CD8-positive, alpha-beta memory T cell (primary cell): ENCODE measurements at places on chromosomes 4 and X.
A peak's percentile ranks its signal among the peaks of the same experiment; 100 is the strongest.

GRCh38 chr4:148653681-148654080, 211.5 kb upstream of the NR3C2 start:
- DNase-seq: no peak
- H3K27me3 ChIP-seq: no peaks in the 10 kb centered on the region
- H3K27ac ChIP-seq: no peak overlapping the region
- no peaks in the 10 kb centered on the region for H3K36me3 ChIP-seq
- no peaks in the 10 kb centered on the region for H3K4me1 ChIP-seq

GRCh38 chr4:7721984-7722551, 217.6 kb downstream of the AFAP1 start:
- no peaks in the 10 kb centered on the region for H3K27me3 ChIP-seq
- peaks cover 5% of the 10 kb centered on the region for H3K4me1 ChIP-seq
- DNase-seq: no peak
- no peaks in the 10 kb centered on the region for H3K36me3 ChIP-seq
- H3K27ac ChIP-seq: no peak overlapping the region

- H3K4me1 ChIP-seq: no peaks in the 10 kb centered on the region
- no peak overlapping the region for H3K4me3 ChIP-seq
- no peaks in the 10 kb centered on the region for H3K27me3 ChIP-seq
- no peaks in the 10 kb centered on the region for H3K36me3 ChIP-seq
- no peak for DNase-seq
These were observed 15.7 kb downstream of the PGAM4 start for GRCh38 chrX:77953708-77954107.

- no peak overlapping the region for H3K27ac ChIP-seq
- no peaks in the 10 kb centered on the region for H3K27me3 ChIP-seq
- no peak for DNase-seq
- H3K4me3 ChIP-seq: no peak overlapping the region
- no peaks in the 10 kb centered on the region for H3K4me1 ChIP-seq
- no peaks in the 10 kb centered on the region for H3K36me3 ChIP-seq
These were observed 640.8 kb upstream of the INTU start for GRCh38 chr4:126991965-126992364.

- H3K27me3 ChIP-seq: no peaks in the 10 kb centered on the region
- no peak overlapping the region for H3K27ac ChIP-seq
These were observed 34.7 kb upstream of the DCAF8L1 start for GRCh38 chrX:28015993-28016392.

DNA sequence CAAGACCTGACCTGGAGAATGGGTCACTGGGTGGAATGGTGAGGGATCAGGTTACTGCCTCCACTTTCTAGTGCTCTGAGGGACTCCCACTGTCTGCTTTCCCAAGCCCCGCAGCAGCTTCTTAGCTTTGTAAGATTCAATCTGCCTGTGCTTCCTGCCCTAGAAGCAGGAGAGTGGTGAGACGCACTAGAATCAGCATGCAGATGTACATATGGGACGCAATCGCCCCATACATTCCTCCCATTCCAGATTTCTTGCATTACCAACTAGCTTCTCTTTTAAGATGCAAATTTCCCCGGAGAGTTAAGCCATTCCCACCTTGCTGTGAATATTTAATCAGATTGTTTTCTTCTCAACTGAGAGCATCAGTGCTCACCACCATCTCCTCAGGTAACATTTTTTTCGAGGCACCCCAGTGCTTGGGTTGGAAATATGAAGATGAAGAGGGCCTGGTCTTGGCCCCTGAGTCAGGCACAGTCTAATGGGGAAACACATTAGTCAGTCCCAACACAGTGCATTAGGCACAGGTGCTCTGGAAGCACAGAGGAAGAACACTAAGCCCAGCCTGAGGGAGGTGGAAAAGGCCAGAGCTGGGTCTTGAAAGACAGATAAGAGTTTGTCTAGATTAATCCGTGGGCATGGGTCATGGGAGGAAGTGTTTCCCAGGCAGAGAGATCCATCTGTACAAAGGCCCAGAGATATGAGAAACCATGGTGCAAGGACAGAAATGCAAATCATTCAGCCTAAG, 66.7 kb upstream of the PRPS1 start:
- no peak overlapping the region for H3K4me3 ChIP-seq
- H3K4me1 ChIP-seq: no peaks in the 10 kb centered on the region
- no peak for DNase-seq
- H3K36me3 ChIP-seq: no peaks in the 10 kb centered on the region

DNA sequence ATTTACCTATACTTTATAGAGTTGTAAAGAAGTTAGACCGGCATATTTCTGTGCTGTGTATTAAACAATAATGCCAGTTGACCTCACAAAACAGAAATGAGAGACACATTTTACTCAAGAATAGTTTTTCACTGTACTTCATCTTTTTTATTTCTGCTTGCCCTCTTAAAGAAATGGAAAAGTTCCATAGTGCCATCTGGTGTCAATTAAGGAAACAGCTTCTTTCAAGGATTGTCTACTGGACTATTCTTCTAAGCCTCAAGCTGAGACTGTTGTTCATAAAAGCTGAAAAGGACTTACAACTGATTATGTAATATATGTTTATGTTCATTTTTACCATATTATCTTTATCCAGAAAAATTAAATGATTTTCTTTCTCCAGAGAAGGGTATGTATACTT, 1523.7 kb downstream of the ARAP2 start:
- H3K27me3 ChIP-seq: no peaks in the 10 kb centered on the region
- H3K4me3 ChIP-seq: no peak overlapping the region
- H3K36me3 ChIP-seq: no peaks in the 10 kb centered on the region
- DNase-seq: no peak
- no peaks in the 10 kb centered on the region for H3K4me1 ChIP-seq
- H3K27ac ChIP-seq: no peak overlapping the region

GRCh38 chr4:171565130-171565788, 247.9 kb upstream of the GALNTL6 start:
- no peaks in the 10 kb centered on the region for H3K36me3 ChIP-seq
- no peak for DNase-seq
- H3K4me1 ChIP-seq: no peaks in the 10 kb centered on the region
- no peak overlapping the region for H3K4me3 ChIP-seq
- no peaks in the 10 kb centered on the region for H3K27me3 ChIP-seq
- H3K27ac ChIP-seq: no peak overlapping the region

- DNase-seq: peak; percentile 68
- peaks cover 5% of the 10 kb centered on the region for H3K4me1 ChIP-seq
- no peaks in the 10 kb centered on the region for H3K27me3 ChIP-seq
- no peaks in the 10 kb centered on the region for H3K36me3 ChIP-seq
These were observed 17.5 kb downstream of the STX18 start for GRCh38 chr4:4524364-4524763.

- H3K36me3 ChIP-seq: no peaks in the 10 kb centered on the region
- peak overlapping the region; percentile 86 for H3K4me3 ChIP-seq
- peaks cover 43% of the 10 kb centered on the region for H3K4me1 ChIP-seq
- DNase-seq: no peak
- peak overlapping the region; percentile 96 for H3K27ac ChIP-seq
These were observed 2.0 kb downstream of the USP9X start for GRCh38 chrX:41087201-41087600.

DNA sequence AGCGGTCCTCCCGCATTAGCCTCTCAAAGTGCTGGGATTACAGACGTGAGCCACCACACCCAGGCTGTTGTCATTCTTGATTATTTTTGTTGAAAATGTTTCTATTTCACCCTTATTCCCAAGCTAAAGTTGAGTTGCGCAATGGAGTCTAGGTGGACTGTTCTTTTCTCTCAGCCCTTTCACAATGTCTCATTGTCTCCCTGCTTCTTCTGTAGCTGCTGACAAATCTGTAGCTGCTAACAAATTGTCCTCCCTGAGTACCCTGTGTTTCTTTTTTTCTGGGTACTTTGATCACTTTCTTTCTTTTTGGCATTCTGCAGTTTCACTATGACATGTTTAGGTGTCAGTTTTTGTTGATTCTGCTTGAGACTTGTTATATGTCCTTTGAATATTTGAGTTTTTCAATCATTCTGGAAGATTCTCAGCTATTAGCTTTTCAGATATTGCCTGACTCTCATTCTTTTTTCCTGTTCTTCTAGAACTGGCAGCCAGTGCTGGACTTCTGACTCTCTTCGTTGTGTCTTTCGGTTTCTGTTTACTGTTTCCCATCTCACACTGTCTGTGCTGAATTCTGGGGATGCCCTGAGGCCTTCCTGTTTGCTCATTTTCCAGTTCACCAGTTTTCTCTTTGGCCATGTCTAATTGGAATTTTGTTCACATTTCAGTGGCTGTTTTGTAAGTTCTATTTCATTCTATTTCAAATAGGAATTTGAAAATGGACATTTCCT, 6.6 kb downstream of the ABCD1 start:
- DNase-seq: no peak
- H3K4me1 ChIP-seq: peaks cover 13% of the 10 kb centered on the region
- H3K27ac ChIP-seq: no peak overlapping the region

- no peaks in the 10 kb centered on the region for H3K4me1 ChIP-seq
- no peaks in the 10 kb centered on the region for H3K27me3 ChIP-seq
- no peak overlapping the region for H3K4me3 ChIP-seq
- H3K27ac ChIP-seq: no peak overlapping the region
These were observed 700.6 kb upstream of the PITX2 start for GRCh38 chr4:111323496-111323895.

- no peaks in the 10 kb centered on the region for H3K27me3 ChIP-seq
- no peaks in the 10 kb centered on the region for H3K36me3 ChIP-seq
- no peak overlapping the region for H3K27ac ChIP-seq
These were observed 13.8 kb downstream of the FHDC1 start for GRCh38 chr4:152949930-152950329.

GRCh38 chr4:139460565-139460964, 6.6 kb downstream of the RAB33B start:
- no peak for DNase-seq
- peaks cover 30% of the 10 kb centered on the region for H3K4me1 ChIP-seq
- H3K36me3 ChIP-seq: no peaks in the 10 kb centered on the region
- H3K4me3 ChIP-seq: no peak overlapping the region

GRCh38 chr4:142150483-142150882, 514.1 kb downstream of the IL15 start:
- no peak overlapping the region for H3K4me3 ChIP-seq
- H3K27ac ChIP-seq: no peak overlapping the region
- H3K4me1 ChIP-seq: no peaks in the 10 kb centered on the region
- no peaks in the 10 kb centered on the region for H3K27me3 ChIP-seq
- H3K36me3 ChIP-seq: peaks cover 3% of the 10 kb centered on the region
- no peak for DNase-seq

- H3K27me3 ChIP-seq: no peaks in the 10 kb centered on the region
- peaks cover 35% of the 10 kb centered on the region for H3K4me1 ChIP-seq
- H3K36me3 ChIP-seq: no peaks in the 10 kb centered on the region
- no peak for DNase-seq
These were observed 74.1 kb upstream of the PPP3CA start for GRCh38 chr4:101421386-101421785.

DNA sequence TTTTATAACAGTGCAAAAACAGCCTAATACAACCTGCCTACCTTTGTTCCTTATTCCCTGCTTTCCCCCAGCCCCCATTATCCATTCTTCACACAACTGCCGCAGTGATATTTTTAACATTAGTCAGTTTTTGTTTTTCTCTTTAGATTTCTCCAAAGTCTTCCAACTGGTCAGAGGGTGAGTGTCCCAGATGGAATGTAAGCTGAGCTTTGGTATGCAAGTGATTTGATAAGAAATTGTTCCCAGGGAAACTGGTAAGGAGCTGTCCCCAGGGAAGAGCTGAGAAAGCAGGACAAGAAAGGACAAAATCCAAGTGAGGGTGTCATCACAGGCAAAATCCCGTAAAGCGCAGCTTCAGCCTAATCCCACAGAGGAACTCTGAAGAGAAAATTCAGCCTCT, 475.5 kb upstream of the ADGRL3 start:
- no peak for DNase-seq
- no peaks in the 10 kb centered on the region for H3K4me1 ChIP-seq
- H3K4me3 ChIP-seq: no peak overlapping the region
- H3K27ac ChIP-seq: no peak overlapping the region
- H3K36me3 ChIP-seq: no peaks in the 10 kb centered on the region

- DNase-seq: no peak
- H3K4me1 ChIP-seq: peaks cover 32% of the 10 kb centered on the region
- H3K27ac ChIP-seq: no peak overlapping the region
- no peaks in the 10 kb centered on the region for H3K27me3 ChIP-seq
These were observed 1.5 kb downstream of the GSTCD start for GRCh38 chr4:105710012-105710600.

DNA sequence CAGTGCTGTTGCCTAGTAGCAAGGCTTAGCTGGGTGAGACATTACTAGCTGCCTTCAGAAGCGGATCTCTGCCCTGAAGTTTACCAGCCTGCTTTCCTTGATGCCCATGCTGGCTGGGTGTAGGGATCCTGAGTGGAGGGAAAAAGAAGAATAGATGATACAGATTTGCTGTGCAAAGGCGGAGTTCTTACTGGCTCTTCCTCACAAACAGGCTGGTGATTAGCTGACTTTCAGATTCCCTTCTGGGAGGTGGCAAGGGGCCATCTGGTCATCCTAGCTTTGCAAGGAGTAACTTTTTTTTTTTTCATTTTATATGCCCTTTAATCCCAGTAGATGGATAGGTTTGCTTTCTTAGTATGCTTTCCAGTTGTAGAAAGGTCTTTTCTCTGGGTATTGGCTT, 44.8 kb downstream of the SMARCA5 start:
- no peaks in the 10 kb centered on the region for H3K27me3 ChIP-seq
- peaks cover 11% of the 10 kb centered on the region for H3K4me1 ChIP-seq
- no peak overlapping the region for H3K4me3 ChIP-seq
- no peak for DNase-seq
- H3K36me3 ChIP-seq: no peaks in the 10 kb centered on the region
- H3K27ac ChIP-seq: no peak overlapping the region

- no peak for DNase-seq
- H3K27ac ChIP-seq: no peak overlapping the region
- no peaks in the 10 kb centered on the region for H3K4me1 ChIP-seq
- H3K36me3 ChIP-seq: peaks cover 30% of the 10 kb centered on the region
- no peaks in the 10 kb centered on the region for H3K27me3 ChIP-seq
- H3K4me3 ChIP-seq: no peak overlapping the region
These were observed 15.0 kb downstream of the IDS start for GRCh38 chrX:149490100-149490499.

- no peak overlapping the region for H3K4me3 ChIP-seq
- DNase-seq: no peak
- no peak overlapping the region for H3K27ac ChIP-seq
These were observed 9.5 kb downstream of the NAF1 start for GRCh38 chr4:163157157-163157556.

DNA sequence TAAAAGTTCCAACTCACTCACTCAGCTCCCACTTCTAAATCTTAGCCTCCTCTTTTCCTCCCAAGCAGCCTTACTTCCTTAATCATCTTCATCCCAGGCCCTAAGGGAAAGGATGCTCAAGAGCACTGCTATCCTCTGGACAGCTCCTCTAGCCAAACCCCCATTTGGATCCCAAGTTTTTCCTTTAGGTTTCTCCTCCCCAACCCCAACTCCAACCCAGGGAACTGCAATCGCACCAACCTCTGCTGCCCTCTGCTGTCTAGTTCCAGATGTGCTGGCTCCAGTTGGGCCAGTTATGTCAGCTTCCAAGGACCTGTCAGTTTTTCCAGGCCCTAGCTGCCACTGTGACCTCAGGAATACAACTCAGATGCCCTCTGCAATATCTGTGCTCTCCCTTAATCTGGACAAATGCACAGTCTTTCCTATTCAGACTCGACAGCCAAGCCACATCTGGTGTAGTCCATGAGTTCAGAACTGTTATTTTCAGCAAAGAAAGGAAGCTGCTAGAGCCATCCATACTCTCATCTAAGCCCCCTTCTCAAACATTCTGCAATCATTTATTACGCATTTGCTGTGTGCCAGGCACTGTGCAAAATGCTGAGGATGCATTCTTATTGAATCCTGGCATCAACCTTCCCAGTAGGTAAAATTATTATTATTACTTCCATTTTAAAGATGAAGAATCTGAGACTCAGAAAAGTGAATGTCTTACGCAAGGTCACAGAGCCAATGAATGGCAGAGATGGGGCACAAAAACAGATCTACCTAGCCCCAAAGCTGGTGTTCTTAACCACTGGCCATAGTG, 12.3 kb upstream of the XPNPEP2 start:
- no peak overlapping the region for H3K27ac ChIP-seq
- no peaks in the 10 kb centered on the region for H3K27me3 ChIP-seq
- peaks cover 15% of the 10 kb centered on the region for H3K4me1 ChIP-seq
- DNase-seq: peak; percentile 51
- no peak overlapping the region for H3K4me3 ChIP-seq
